ENCODE measurements at places on chromosomes 13 and 19.

DNA sequence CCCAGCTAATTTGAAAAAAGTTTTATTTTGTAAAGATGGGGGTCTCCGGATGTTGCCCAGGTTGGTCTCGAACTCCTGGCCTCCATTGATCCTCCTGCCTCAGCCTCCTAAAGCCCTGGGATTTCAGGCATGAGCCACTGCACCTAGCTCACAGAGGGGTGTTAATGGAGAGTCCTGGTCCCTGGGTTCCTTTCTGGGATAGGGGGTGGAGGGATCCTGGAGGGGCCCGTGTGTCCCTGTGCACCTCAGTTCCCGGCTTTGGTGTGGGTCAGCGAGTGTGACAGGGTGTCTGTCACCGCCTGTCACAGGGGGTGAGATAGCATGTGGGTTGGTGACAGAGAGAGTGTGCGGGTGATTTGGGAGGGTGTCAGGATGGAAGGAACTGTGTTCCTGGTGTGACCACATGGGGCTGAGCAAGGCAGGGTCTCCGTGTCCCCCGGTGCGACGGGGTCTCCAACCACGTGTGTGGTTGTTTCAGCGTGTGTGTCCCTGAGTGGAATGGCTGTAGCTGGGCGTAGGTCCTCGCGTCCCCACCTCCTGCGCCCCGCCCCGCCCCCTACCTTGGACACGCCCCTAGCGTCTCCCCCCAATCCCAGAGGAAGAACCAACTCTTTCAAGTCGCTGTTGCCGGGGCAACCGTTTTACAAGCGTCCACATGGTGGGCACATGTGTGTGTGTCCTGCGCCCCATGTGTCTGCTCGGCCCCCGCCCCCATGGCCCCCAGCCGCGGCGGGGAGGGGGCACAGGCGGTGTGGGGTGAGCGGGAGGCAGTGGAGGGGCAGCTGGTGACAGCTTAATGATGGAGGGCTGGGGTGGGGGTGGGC, 2.9 kb upstream of the NRTN start:
- no peak for DNase-seq

DNA sequence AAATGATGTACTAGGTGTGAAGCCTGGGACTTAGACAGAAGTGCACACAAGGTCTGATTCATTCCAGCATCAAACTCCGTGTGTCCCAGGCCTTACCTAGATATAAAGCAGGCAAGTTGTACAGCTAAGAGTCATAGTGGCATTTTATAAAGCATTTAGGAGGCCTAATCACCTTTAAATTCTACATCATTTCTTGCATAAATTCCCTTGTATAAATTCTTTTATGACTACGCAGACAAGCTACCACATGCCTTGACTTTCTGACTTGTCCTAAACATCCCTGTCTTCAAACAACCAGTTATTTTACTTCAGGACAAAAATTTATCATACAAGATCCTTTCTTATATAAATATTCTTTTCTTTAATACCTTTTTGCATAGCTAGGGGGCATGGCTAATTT, 22.5 kb downstream of the TMEM255B start:
- DNase-seq: no peak

GRCh38 chr13:59363313-59363712, 800.4 kb downstream of the DIAPH3 start:
- no peak for DNase-seq

GRCh38 chr19:44447916-44448674, at the start of gene ZNF229:
ZNF229 (minus strand) TSS chr19:44448472; CDS start chr19:44442847, 5,625 bp downstream.
- peak; percentile 81 for DNase-seq

DNA sequence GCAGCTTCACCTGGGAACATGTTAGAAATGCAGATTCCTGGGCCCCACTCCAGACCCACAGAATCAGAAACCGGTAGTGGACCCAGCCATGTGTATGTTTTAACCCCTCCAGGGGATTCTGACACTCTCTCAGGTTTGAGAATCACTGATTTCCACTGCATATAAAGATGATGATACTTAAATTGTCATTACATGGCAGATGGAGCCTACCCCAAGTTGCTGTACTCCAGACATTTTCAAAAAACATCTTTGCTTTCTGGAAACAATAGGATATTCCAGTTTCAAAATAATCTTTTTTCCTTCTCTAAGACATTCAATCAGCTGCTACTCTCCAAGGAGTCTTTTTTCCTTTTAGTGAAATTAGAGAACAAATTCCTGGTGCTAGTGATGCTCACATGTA, 48.6 kb upstream of the RGCC start:
- no peak for DNase-seq

- no peak for DNase-seq
Observed at GRCh38 chr13:21894091-21894490, 223.2 kb downstream of the FGF9 start.

DNA sequence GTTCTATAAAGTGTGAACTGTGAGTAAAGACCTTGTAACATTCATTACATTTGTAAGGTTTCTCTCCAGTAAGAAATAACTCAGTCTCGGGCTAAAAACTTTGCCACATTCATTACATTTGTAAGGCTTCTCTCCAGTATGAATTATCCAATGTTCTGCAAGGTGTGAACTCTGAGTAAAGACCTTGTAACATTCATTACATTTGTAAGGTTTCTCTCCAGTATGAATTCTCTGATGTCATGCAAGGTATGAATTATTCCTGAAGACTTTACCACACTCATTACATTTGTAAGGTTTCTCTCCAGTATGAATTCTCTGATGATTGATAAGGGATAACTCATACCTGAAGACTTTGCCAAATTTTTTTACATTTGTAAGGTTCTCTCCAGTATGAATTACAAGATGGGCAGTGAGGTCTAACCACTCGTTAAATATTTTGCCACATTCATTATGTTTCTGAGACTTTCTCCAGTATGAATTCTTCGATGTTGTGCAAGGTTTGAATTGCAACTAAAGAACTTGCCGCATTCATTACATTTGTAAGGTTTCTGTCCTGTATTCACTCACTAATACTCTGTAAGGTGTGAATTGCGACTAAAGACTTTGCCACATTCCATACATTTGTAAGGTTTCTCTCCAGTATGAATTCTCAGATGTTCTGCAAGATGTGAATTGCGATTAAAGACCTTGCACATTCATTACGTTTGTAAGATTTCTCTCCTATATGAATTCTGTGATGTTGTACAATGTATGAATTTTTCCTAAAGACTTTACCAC, 21.2 kb downstream of the ZNF578 start:
- no peak for DNase-seq

- DNase-seq: peak; percentile 84
Observed at GRCh38 chr19:44689290-44690130, 9.4 kb upstream of the CEACAM16 start.

DNA sequence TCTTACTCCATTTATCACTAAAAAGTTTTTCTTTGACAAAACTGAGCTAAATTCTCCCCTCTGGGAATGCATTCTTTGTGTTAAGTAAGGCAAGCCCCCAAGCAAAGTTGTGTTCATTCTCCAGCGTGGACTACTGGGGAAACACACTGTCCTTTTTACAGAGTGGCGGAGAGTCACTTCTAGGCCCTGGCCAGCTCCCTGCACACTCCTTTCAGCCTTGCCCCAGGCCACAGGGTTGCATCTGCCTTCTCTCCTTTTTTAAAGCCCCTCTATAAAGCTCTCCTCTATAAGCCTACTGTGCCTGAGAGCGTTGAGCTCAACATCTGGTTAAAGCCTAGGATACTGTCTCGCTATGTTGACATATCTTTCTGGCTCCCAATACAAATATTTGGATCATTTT, 803.4 kb downstream of the PCDH17 start:
- no peak for DNase-seq

GRCh38 chr13:75345193-75345592, 136.8 kb downstream of the TBC1D4 start:
- no peak for DNase-seq

GRCh38 chr19:53659292-53659691, 27.5 kb downstream of the DPRX start:
- DNase-seq: no peak

- no peak for DNase-seq
Observed at GRCh38 chr13:52882785-52883184, 34.3 kb upstream of the PCDH8 start.

DNA sequence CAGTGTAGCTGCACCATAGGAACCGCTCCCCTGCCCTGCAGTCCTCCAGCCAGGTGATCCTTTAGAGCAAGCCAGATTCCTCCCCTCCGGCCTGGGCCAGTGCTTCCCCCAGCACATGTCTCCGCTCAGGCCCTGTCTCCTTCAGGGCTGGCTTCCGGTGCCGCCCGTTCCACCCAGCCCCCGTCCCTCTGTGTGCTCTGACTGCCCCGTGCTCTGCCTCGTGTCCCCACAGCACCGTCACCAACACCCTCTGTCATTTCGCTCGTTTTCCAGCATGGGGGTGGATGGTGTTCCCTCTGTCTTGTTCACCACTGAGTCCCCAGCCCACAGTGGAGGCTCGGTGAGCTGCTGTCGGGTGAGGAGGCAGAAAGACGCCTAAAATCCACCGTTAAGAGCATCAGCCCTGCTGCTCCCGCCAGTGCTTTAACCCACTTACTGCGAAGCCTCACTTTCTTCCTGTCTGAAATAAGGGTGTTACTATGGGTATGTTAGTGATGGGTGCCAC, 54.5 kb downstream of the TSSK6 start:
- DNase-seq: peak; percentile 56

GRCh38 chr13:33287142-33287882, 1.8 kb upstream of the STARD13 start:
- no peak for DNase-seq

DNA sequence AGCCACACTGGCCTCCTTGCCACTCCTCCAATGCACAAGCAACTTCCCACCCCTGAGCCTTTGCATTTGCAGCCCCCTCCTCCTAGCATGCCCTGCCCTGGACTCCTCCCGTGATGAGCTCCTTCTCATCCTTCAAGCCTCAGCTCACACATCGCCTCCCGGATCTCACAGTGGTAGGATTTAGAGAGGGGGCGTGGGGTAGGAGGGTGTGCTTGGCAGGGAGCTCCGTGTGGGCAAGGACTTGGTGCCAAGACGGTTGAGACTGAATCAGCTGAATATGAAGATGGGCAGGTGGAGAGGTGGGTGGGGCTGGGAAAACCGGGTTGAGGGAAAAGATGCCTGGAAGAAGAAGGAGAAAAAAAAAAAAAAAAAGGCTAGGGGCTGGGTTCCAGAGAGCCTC, 48.4 kb upstream of the ZNRF4 start:
- DNase-seq: no peak

- DNase-seq: no peak
Observed at GRCh38 chr13:30148171-30148754, 159.1 kb downstream of the KATNAL1 start.

DNA sequence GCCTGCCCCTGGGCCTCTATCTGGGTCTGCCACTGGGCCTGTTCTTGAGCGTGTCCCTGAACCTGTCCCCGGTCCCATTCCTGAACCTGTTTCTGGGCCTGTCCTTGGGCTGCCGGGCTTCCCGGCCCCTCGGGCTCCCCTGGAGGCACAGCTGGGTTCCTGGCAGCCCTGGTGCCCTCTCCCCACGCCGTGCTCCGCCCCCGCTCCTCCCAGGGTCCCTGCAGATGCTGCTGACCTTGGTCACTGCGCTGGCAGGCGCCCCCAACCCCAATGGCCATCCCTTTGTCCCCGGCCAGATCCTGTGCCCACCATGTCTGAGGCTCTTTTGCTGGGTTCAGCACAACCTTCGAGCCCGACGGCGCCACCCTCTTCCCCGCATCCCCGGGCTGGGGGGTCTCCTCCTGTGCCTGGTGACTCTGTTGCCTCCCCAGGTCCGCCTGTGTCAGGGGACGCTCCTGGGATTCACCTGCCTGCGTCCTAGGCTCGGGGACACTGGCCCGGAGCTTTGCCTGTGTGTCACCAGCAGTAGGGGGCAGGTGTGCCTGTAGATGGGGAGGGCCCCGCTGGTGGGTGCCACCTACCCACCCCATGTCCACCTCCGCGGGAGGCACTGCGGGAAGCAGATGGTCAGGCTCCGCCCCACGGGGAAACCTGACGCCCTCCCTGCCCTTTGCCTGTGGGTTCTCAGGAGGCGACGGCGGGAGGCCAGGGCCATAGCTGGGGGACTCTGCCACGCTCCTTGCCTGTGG, 41.0 kb upstream of the GRTP1 start:
- peak; percentile 3 for DNase-seq

- no peak for DNase-seq
Observed at GRCh38 chr13:113962975-113963374, 10.9 kb downstream of the C13orf46 start.

DNA sequence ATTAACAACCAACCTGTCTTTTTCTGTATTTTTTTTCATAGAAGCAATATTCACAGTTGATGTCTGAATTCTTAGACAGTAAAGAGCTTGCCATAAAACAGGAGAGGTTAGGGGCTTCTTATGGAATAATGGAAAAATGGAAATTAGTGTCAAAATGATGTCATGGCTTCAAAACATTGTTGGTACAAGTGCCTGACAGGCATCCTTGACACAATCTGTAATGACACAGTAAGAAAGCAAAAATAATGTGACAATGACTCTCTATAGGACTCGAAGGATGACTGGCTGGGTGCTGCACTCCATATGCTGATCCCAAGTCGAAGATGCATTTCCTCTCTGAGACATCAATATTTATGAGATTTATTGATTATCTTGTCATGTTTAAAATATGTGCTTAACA, 205.3 kb upstream of the DACH1 start:
- DNase-seq: no peak

DNA sequence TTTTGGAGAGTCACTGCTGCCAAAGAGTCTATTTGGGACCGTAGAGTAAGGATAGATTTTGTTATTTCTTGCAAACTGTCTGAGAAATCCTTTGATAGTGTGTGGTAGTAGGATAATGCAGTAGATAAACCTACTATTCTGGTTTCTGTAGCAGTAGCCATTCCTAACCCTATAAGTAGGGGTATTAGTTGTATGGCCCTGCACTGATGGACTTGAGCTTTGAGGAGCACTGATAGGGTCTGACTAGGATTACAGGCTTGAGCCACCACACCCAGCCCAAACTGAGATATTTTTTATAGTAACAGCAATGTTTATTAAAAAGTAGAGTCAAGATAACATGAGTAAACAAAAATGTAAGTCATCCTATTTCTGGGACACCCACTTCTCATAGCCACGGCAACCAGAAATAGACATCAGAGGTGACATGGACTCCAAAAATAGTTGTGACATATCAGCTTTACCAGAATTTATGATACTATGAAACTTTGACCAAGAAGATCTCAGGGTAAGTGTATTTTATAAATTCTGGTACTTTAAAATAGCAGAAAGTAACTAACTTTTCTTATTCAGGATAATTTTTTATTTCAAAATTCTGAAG, 479.1 kb downstream of the SUCLA2 start:
- DNase-seq: no peak

GRCh38 chr19:42038666-42039065, 31.3 kb downstream of the GRIK5 start:
- DNase-seq: no peak

DNA sequence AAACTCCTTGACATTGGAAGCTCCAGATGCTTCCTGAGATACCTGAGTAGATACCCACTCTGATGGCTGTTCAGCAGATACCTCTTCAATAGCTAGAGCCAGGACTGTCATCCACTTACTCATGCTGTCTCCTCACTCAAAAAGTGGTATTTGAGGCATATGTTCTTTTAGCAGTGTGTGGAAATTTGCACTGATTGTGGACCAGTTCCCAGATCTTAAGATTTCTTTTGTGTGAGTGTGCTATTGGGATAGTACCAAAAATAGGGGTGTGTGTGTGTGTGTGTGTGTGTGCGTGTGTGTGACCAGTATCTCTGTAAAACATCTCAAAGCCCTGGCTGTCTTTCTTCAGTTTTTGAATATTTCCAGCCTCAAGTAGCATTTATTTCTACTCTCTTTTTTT, 108.3 kb downstream of the SLITRK5 start:
- no peak for DNase-seq

- no peak for DNase-seq
Observed at GRCh38 chr13:59879281-59879680, 284.4 kb downstream of the DIAPH3 start.
